ENCODE measurements at places on chromosomes 3 and 15.
A peak's percentile ranks its signal among the peaks of the same experiment; 100 is the strongest.

DNA sequence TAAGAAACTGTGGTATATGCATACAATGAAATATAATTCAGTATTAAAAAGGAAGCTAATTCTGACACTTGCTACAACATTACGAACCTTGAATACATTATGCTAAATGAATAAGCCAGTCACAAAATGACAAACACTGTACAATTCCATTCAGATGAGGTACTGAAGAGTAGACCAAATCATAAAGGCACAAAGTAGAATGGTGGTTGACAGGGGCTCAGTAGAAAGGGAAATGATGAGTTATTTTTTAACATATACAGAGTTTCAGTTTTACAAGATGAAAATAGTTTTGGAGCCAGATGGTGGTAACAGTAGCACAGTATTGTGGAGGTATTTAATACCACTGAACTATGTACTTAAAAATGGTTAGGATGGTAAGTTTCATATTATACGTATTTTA is 254.6 kb upstream of the RBMS3 start:
- no peak for DNase-seq

GRCh38 chr3:161275919-161276318 is 54.8 kb downstream of the NMD3 start:
- no peak for DNase-seq

DNA sequence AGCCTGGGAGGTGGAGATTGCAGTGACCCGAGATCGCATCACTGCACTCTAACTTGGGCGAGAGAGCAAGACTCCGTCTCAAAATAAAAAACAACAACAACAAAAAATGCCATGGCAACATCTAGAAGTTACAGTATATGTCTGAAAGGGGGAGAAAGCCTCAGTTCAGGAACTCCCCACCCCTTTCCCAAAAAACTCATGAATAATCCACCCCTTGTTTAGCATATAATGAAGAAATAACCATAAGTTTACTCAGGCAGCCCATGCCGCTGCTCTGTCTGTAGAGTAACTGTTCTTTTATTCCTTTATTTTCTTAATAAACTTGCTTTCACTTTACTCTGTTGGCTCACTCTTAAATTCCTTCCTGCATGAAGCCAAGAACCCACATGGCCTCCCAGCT is 145.2 kb downstream of the DOCK3 start:
- no peak for DNase-seq

DNA sequence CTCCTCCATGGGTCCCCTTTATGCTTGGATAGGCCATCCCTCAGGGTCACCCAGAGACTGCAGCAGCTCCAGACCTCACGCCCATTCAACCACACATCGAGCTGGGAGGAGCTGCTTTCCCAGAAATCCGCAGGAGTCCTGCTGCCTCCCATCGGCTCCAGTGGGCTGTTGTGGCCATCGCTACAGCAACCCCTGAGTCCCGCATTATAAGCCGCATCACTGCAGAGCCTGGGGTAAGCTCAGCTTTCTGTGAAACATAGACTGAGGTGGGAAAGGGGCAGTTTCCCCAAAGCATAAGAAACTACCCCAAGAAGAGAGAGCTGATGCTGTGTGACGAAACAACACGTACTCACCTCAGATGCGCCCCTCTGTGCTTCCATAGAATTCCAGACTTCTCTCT is 35.7 kb downstream of the MRPL46 start:
- no peak for DNase-seq

DNA sequence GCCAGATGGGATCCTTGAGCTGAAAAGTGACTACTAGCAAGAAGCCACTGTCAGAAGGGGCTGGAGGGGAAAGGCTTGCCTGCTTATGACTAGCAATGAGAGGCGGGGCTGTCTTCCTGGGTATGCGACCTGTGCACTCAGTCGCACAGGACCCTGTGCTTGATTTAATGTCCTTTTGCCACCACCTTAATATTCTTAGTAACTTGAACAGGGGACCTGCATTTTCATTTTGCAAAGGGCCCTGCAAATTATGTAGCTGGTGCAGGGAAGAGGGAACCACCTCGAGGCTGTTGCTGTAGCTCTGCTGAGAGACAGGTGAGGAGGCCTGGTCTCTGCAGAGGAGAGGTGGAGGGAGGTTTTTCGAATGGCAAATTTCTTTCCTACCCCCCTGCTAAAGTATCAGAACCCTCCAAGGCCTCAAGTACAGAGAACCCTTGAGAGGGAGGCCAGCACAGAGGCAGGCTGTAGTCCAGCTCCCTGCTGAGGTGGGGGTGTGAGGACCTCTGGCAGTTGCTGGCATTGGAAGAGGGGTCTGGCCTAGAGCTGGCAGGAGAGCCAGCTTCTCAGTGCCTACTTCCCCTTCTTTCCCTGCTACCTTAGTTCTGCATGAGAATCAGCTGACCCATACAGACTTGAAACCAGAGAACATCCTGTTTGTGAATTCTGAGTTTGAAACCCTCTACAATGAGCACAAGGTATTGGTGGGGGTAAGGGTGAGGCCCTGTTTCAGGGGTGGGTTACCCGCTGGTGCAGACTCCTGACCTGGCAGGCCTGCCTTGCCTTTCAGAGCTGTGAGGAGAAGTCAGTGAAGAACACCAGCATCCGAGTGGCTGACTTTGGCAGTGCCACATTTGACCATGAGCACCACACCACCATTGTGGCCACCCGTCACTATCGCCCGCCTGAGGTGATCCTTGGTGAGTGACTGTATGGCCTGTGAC is 11.4 kb downstream of the CLK3 start:
- peak; percentile 15 for DNase-seq

- no peak for DNase-seq
Measured at GRCh38 chr15:75008629-75009326, 13.4 kb downstream of the SCAMP5 start.

GRCh38 chr15:77630956-77631744 is 1.6 kb downstream of the LINGO1 start:
- DNase-seq, result peak; percentile 77

- DNase-seq, result peak; percentile 69
Measured at GRCh38 chr3:129121792-129122411, at the start of gene RAB43. Gene RAB43, minus strand, starts transcription at chr3:129121804. Its CDS starts 315 bp downstream, at chr3:129121489.

DNA sequence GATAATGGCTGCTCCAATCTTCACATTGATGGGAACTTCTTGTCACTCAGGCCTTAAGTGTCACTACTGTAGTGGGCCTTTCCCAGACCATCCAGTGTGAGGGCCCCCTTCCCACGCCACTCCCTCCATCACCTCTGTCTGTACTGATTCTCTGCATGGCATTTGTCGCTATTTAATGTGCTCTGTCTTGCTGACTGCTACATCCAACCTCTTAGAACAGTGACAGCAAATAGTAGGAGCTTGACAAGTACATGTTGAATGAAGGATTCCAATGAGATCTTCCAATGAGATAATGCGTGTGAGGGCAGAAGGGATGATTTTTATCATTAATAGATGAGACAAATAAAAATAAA is 5.6 kb upstream of the CCR9 start:
- no peak for DNase-seq

- no peak for DNase-seq
Measured at GRCh38 chr15:39554746-39555387, 26.0 kb upstream of the THBS1 start.

- no peak for DNase-seq
Measured at GRCh38 chr3:113698956-113699355, 2.5 kb upstream of the USF3 start.

- no peak for DNase-seq
Measured at GRCh38 chr3:23455084-23455483, 252.0 kb downstream of the UBE2E2 start.

GRCh38 chr15:63093486-63094205 is 28.0 kb upstream of the LACTB start:
- peak; percentile 68 for DNase-seq

DNA sequence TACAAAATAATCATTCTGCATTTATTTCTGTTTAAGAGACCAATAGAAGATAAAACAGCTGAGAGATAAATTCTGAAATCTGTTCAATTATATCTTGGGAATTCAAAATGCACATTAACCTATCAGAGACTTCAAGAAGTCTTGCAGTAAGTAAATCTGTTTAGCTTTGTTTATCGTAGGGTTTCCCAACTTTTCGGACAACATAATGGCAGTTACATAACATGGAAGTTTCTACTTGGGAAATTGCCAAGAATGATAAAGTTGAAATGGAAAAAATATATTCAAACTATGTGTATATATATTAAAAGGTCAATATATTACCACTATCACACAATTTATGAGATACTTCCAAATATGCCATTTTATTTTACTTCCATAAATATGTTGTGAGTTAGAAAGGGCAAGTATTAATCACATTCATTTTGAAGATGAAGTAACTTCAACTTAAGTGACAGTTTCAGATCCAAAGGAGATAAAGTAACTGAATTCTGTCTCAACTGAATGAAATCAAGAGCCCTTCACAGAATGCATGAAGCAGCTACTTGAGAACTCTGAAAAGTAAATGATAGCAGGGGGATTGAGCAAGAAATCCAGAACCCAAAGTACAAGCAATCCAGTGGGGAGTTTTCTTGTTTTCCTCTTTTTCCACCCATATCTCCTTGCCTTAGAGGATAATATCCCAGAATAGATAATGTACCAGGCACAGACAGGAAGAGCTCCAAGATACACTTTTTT is 108.8 kb downstream of the PLOD2 start:
- no peak for DNase-seq

GRCh38 chr15:94607176-94607654 is 375.9 kb downstream of the MCTP2 start:
- DNase-seq, result no peak

DNA sequence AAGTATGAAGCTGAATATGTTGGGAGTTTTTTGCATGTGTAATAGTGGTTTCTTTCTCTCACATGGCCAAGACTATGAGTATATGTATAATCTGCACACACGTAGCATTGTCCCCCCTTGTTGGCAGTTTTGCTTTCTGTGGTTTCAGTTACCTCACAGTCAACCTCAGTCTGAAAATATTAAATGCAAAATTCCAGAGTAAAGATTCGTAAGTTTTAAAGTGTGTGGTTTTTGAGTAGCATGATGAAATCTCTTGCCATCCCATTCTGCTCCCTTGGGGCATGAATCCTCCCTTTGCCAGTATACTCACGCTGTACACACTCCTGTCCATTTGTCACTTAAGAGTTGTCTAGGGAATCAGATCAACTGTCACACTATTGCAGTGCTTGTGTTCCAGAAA is 742.0 kb upstream of the CCDC54 start:
- no peak for DNase-seq

- no peak for DNase-seq
Measured at GRCh38 chr3:89692601-89693000, 585.2 kb downstream of the EPHA3 start.

GRCh38 chr3:60779637-60780036 is 471.6 kb downstream of the FHIT start:
- no peak for DNase-seq

- DNase-seq, result no peak
Measured at GRCh38 chr3:27554706-27555105, 70.5 kb upstream of the SLC4A7 start.

GRCh38 chr3:141346007-141346406 is 22.3 kb upstream of the ZBTB38 start:
- DNase-seq, result no peak
